ENCODE measurements at places on chromosomes 7 and 10.

DNA sequence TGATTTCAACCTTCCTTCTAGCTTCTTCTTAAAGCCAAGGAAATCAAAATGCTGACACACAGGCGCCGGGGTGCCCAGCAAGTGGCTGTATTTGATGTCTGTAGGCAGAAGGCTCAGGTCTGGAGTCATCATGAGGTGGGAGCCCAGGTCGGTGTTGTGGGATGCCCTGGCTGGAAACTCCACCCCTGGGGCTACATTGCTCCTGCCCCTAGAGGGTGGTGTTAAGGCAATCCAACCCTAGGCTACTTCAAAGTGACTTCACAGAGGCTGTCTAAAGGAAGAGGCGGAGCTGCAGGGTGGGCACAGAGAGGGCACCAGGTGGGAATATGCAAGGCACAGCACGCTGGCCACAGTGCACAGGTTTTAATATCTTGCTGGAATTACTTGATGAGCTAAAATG lies 200.9 kb downstream of the ADAM12 start:
- DNase-seq = no peak

GRCh38 chr10:129594811-129595210 lies 127.8 kb downstream of the MGMT start:
- DNase-seq = no peak

DNA sequence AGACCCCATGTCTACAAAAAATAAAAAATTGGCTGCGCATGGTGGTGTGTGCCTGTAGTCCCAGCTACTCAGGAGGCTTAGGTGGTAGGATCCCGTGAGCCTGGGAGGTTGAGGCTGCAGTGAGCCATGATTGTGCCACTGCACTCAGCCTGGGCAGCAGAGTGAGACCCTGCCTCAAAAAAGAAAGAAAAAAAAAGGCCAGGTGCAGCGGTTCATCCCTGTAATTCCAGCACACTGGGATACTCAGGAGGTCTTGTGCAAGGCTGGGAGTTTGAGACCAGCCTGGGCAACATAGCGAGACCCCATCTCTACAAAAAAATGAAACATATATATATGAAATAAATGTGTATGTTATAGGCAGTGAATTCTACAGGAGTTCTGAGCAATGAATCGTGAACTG lies 44.5 kb upstream of the UBE2H start:
- DNase-seq = no peak

GRCh38 chr7:41877118-41877517 lies 174.2 kb upstream of the INHBA start:
- DNase-seq = no peak

GRCh38 chr10:79354141-79354540 lies 6.9 kb downstream of the PPIF start:
- no peak for DNase-seq

DNA sequence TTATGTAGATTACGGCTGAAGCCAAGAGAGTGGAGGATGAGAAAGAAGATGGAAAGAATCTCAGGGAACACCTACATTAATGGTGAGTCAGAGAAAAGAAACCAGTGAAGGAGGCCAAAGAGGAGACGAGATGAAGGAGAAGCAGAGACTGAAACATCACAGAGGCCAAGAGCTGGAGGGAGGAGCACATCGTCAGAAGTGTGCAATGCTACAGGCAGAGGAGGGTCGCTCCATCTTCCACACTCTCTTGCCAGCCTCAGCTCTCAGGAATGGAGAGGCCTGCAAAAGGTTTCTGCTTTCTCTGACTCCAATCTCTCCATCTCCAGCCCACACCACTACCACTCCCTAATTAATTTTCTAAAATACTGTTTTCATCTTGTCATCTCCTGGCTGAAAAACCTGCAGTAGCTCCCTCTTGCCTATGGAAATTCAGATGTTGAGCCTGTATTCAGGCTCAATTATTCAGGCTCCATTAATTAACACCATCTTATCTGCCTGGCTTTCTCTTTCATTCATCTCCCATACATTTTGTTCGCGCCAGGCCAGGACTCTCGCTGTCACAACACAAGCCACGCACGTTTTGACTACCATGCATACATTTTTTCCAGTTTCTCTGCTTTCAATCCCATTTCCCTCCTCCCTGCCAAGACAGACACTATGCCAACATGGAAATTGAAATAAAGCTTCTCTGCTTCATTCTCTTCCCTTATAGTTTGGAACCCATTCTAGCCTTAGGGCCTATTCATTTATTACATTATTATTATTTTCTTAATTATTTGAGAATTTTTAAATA lies 165.8 kb downstream of the INHBA start:
- DNase-seq = no peak

DNA sequence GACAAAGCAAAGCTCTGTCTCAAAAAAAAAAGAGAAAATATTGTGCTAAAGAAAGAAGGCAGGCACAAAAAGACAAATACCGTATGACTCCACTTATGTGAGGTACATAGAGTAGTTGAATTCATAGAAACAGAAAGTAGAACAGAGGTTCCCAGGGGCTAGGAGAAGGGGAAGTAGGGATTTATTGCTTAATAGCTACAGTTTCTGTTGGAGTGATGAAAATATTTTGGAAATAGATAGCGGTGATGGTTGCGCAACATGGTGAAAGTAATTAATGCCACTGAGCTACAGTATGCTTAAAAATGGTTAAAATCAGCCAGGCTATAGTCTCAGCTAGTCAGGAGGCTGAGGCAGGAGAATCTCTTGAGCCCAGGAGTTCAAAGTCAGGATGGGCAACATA lies 18.5 kb upstream of the NPFFR1 start:
- no peak for DNase-seq

- no peak for DNase-seq
Measured at GRCh38 chr10:48605786-48606529, 1.1 kb upstream of the ARHGAP22 start.

- DNase-seq = no peak
Measured at GRCh38 chr7:25995216-25995615, 156.8 kb upstream of the NFE2L3 start.

- DNase-seq = no peak
Measured at GRCh38 chr10:97771055-97771891, 526 bp downstream of the SFRP5 start.

DNA sequence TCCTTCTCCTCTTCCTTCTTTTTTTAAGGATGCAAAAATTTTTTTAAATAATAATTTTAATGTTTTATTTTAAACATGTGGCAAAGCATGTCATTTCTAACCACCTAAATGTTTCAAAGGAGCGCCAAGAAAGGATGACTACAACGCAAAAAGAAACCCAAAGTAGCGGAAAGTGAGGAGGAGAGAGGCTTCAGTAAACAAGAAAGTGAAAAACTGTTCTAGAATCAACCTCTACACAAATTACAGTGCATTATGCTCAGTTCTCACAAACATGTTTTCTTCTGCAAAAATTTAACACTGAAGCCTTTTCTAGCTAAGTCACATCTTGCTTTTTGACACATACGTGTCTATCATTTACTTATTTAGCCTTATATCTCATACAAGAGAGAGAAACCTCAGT lies 948.6 kb downstream of the GATA3 start:
- no peak for DNase-seq

- DNase-seq = no peak
Measured at GRCh38 chr10:18158773-18159265, 18.6 kb downstream of the CACNB2 start.

DNA sequence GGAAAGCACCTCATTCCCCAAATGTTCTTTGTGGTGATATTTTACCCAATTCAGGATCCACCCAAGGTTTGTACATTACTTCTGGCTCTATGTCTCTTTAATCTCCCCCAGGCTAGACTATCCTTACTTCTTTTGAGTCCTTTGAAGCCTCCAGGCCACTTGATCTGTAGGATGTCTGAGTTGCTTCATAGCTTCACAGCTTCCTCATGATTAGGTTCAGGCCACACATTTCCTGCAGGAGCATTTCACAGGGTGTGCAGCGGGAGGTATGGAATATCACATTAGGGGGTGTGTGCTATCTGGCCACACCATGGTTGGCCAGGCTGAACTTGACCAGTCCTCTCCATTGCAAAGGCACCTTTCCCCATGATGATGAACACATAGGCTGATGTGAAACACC lies 18.7 kb downstream of the TSPAN15 start:
- no peak for DNase-seq

DNA sequence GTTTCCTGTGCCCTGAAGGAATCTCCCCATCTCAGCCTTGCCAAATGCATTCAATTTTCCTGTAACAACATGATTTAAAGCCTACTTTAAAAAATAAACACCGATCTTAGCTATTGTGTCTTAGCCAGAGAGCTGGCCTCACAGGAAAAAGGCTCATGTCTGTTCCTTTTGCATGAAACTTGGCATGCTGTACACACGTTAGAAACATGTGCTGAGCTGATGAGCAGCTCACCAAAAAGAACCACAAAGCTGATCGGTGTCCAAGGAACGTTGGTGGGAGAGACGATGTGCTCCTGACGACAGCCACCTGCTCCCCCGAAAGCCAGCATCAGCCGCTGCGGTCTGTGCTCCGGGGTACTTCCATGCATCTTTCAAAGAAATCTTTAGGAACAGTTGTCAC lies 135.9 kb downstream of the ADARB2 start:
- no peak for DNase-seq

GRCh38 chr7:131014906-131015656 lies 281.1 kb upstream of the KLF14 start:
- no peak for DNase-seq

DNA sequence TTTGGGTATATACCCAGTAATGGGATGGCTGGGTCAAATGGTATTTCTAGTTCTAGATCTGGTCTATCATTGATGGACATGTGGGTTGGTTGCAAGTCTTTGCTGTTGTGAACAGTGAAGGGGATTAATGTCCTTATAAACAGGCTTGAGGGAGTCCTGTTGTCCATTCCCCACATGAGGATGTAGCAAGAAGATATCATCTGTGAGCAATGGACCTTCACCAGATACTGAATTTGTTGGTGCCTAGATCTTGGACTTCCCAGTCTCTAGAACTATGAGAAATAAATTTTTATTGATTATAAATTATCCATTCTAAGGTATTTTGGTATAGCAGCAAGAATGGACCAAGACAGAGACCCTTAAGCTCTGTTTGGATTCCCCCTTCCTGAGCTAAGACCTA lies 72.2 kb upstream of the RELN start:
- no peak for DNase-seq

All from NCI-H748 treated with DMSO at 0.1 percent for 48 hours (cell line).